ENCODE measurements at places on chromosomes 7 and 10.

DNA sequence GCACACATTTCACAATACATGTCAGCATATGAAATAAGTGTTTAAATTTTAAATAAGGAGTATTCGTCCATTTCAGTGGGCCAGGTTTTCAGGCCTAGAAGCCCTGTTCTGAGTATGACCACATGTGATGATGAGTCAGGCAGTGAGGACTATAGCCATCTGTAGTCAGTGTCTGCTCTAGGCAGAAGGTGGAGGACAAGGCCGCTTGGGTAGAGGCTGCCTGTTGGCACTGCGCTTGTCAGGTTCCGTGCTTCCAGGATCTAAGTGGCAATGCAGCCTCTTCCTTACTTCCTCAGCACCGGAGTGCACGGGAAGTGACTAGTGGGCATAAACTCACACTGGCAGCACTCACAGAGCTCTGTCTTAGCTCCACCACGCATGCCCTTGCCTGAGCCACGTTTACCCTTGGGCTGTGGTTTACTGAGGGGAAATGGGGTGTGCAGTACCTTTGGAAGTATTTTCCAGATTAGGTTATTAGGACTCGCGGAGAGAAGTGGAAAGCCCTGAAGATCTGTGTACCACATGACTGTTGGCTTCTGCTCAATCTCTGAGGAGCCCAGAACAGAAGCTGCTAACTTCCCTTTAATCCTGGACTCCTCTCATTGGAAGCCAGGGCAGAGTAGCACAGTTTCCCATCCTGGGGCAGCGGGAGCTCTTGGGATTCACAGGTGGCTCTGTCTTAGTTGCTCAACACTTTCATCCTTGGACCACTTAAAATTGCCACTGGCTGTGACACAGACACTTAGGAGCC is 87.5 kb upstream of the GJD4 start:
- no peak for DNase-seq

- DNase-seq, result no peak
Measured at GRCh38 chr10:120644556-120645410, 187.8 kb downstream of the PLPP4 start.

DNA sequence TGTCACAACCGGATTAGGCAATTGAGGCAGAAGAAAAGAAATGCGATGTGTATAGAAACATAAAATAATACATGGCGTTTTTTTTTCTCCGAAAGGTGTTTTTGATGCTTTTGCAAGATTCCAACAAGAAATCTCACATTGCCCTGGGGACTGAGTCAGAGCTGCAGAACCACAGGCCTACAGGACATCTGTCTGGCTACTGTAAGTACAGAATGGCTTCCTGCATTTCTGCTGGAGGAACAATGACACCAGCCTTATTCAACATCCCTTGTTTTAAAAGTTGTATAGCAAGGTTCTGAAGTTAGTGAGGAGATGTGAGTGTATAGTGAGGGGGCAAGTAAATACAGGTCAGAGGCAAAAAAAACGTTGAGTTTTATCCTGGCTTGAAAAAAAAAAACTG is 256.4 kb downstream of the ABCA13 start:
- peak; percentile 6 for DNase-seq

- DNase-seq, result no peak
Measured at GRCh38 chr10:120253131-120253530, 203.9 kb upstream of the PLPP4 start.

DNA sequence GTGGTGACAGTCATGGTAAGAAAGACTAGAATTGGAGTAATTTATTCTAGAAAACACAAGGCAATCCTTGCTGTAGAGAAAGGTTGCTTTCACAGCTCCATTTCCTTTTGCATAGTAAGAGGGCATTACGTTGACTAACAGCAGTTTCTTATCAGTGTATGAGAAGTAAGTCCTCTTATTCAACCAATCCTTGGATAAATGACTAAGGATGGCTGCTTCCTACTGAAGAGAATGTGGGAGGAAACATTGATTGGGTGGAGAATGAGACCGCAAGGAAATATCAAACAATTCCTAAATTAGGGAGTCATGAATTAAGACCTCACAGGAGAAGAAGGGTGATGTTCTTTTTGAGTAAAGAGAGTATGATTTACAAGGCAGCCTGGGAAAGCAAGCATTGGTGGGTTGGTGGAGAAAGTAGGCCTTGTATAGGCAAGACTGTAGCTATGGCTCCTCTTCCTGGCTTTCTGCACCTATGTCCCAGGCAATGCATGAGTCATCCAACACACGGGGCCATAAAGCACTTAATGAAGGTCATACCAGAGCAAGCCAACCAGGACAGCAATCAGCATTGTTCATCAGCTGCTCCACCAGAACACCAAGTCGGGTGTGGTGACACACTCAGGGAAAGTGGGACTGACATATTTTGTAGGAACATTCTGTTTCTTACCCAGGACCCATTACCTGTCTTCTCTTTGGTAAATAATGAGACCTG is 5.6 kb downstream of the MGAM start:
- DNase-seq, result no peak

DNA sequence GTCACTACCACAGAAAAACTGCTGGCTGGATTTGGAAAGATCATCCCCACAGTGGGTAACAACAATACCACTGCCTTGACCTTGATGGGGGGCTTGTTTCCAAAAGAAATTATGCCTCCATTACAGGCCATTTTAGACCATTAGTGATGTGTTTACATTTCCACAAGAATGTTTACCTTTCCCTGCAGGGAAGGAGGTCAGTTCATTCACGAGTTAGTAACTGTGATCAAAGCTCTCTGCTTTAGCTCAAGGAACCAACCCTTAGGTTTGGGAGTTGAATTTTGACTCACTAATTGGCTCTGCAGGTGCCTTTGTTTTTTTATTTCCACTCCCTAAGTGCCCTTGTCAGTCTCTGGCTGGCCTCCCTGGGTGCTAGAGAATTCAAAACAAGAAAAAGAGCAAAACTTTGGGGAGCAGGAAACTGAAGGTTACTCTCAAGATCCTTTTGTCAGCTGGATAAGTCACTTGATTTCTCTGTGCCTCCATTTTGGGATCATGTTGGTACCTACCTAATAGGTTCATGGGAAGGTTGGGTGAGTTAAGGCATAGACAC is 41.1 kb upstream of the NUPR2 start:
- DNase-seq, result no peak

All from fibroblast of skin of scalp (primary cell).